Osteoblast (primary cell): ENCODE measurements at places on chromosomes 11 and 22. TPM values are rescaled to one million over a fixed set of nuclear protein-coding genes. Genes with fewer than 3 reads are reported as not detected.

GRCh38 chr11:121329781-121330395 lies 37.3 kb downstream of the SC5D start:
- no peak for DNase-seq
- H3K36me3 ChIP-seq: no peaks in the 10 kb centered on the region
- no peaks in the 10 kb centered on the region for H3K4me1 ChIP-seq
- peaks cover 30% of the 10 kb centered on the region for H3K27me3 ChIP-seq

- peaks cover 41% of the 10 kb centered on the region for H3K27me3 ChIP-seq
These were observed at the start of gene SLCO2B1 for GRCh38 chr11:75150879-75151278. TSS of gene SLCO2B1 (plus strand) at chr11:75151107. CDS start at chr11:75151382, 275 bp downstream.

- no peak overlapping the region for H3K27ac ChIP-seq
- no peak overlapping the region for H3K4me3 ChIP-seq
- no peaks in the 10 kb centered on the region for H3K4me1 ChIP-seq
These were observed 57.3 kb downstream of the OTOG start for GRCh38 chr11:17604201-17604914.

GRCh38 chr22:21791635-21792625 lies 56.3 kb upstream of the YPEL1 start:
- H3K4me1 ChIP-seq: peaks cover 12% of the 10 kb centered on the region
- no peak for DNase-seq
- H3K4me3 ChIP-seq: no peak overlapping the region

DNA sequence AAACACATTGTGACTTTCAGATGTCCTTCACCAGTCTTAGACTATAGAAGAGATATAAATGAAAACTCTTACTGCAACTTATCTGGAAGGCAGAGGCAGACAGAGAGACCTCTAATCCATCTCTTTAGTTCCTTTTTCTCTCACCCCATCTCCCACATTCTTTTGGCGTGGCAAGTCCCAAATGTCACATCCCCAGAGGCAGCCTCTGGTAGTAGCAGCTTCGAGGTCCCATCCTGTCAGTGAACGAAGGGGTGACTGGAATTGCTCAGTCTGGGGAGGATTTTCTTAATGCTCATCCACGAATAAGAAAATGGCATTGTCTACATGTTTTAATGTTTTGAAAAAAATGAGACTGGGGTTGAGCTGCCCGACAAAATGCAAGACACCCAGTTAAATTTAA lies 201.4 kb downstream of the GRIA4 start:
- no peaks in the 10 kb centered on the region for H3K4me1 ChIP-seq
- H3K36me3 ChIP-seq: no peaks in the 10 kb centered on the region
- H3K4me3 ChIP-seq: no peak overlapping the region
- DNase-seq: no peak
- H3K27ac ChIP-seq: no peak overlapping the region

DNA sequence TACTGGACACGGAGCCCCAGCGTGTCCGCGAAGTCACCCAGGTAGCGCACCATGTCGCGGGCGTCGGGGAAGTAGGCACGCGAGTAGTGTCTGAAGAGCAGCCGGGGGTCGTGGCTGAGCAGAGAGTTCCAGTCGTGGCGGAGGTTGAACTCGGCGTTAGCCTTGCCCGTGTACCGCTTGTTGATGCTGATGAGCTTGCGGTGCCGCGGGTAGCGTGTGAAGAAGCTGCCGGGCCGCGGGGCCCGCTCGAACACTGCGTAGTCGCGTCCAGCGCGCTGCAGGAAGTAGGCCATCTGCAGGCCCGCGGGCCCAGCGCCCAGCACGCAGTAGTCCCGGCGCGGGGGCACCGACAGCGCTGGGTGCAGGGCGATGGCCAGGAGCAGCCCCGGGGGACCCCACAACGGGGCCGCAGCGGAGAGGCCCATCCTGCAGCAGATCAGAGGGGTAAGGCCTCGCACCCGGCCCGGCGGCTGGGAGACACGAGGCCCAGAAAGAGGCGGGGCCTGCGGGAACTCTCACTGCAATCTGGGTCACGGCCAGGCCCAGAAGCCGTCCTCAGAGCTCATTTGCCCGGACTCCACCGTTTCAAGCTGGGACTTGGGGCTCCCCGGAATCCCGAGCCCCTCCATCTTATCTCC lies 723 bp downstream of the FOXRED2 start:
- H3K27me3 ChIP-seq: no peaks in the 10 kb centered on the region
- no peak overlapping the region for H3K27ac ChIP-seq
- peaks cover 13% of the 10 kb centered on the region for H3K36me3 ChIP-seq
- H3K4me3 ChIP-seq: peak overlapping the region; percentile 79

DNA sequence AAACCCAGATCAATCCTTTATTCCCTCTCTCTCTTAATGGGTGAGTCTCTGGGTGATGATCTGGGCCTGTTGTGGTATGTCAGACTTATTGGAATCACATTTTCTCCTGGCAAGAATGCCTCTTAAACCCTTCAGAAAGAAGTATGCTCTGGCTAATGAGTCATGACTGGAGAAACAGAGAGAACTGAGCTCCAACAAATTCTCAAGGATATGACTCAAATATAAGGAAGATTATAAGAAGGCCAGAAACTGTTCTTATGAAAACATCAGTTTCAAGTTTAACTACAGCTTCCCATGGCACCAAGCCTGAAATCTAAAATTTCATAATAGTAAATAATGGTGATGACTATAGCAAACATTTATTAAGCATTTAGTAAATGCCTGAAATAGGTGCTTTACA lies 83.9 kb downstream of the OR5AK2 start:
- H3K27me3 ChIP-seq: no peaks in the 10 kb centered on the region
- H3K4me3 ChIP-seq: no peak overlapping the region
- peak overlapping the region; percentile 65 for H3K27ac ChIP-seq
- H3K36me3 ChIP-seq: no peaks in the 10 kb centered on the region
- H3K4me1 ChIP-seq: peaks cover 15% of the 10 kb centered on the region

DNA sequence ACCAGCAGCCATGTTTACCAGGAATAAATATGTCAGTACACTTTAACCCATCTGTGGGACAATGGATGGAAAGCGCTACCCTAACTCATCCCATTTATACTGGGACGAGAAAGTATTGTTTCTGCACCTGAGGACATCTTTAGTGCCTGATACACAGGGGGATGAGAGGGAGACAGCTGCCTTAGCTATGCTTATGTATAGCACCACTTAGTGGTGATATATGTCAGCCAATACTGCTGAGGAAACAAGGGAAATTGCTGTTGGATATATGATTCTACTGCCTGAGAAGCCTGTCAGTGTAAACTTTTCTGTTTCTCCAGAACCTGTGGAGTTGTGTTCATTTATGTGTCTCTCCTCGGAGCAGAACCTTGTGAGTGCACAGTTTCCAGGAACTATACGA lies 13.3 kb upstream of the CEP295 start:
- DNase-seq: peak; percentile 34
- H3K36me3 ChIP-seq: no peaks in the 10 kb centered on the region
- H3K27ac ChIP-seq: no peak overlapping the region
- H3K4me1 ChIP-seq: no peaks in the 10 kb centered on the region

DNA sequence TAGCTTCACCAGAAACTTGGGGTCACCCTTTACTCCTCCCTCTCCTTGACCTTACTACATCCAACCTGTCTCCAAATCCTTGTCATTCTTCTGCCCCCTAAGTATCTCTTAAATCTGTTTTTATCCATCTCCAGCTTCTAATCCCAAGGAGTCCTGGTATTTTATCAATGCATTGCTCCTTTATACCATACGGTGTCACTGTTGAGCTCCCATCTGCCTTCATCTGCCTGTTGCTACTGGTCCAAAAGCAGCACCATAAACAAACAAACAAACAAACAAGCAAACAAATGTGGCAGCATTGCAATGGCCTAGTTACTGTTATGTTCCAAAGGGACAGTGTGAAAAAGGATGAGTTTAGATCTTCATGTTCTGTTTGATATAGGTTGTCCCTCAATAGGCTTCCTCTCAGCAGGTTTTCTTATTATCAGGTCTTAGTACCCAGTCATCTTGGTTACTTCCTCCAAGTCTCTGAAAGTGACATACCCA lies 34.2 kb downstream of the DNHD1 start:
- no peak overlapping the region for H3K27ac ChIP-seq
- no peaks in the 10 kb centered on the region for H3K36me3 ChIP-seq
- H3K4me3 ChIP-seq: no peak overlapping the region
- no peaks in the 10 kb centered on the region for H3K4me1 ChIP-seq
- DNase-seq: peak; percentile 78
- H3K27me3 ChIP-seq: no peaks in the 10 kb centered on the region

Gene OR52B4
- not detected in 2 replicates for total RNA-seq

Gene MMP11
- total RNA-seq: 23.5 and 41.3 TPM in 2 replicates

Gene EIF4G2
- total RNA-seq: 748 and 782 TPM in 2 replicates

Gene OR52I2
- total RNA-seq: not detected in 2 replicates
